NCI-H1930 (cell line): ENCODE measurements at places on chromosomes 2 and 18.
A peak's percentile ranks its signal among the peaks of the same experiment; 100 is the strongest.

DNA sequence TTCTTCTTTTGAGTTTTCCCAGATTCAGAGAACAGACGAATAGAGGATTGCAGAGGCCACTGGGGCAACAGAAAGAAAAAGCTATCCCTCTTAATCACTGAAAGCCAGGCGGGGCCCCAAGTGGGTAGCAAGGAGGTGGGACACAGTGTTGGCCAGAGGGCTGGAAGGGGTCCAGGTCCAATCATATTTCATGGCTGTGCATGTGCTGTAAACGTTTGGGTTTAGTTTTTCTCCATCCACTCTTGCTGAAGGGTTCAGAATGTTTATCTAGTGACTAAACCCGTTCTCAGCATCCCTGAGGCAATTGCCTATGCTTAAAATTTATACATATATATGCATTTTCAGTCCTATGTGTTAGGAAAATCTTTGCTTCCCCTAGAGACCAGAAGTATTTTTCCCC, 99.4 kb upstream of the EPHA4 start:
- no peak for DNase-seq

DNA sequence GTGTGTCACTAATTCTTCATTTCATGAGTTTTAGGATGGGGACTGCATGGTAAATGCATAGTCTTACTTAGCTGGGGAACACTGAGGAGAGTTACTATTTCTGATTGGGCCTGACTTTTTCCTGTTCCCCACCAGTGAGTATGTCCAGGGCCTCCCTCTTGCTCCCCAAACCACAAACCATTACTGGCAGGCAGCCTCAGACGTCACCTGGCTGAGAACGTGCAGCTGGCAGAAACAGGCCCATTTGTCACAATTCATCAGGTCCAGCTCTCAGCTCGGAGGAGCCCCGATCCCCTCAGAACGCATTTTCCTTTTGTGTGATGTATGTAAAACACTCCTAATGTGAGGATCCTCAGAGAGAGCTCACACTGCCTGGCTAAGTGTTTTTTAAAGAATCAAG, 71.7 kb upstream of the SIX3 start:
- no peak for DNase-seq

- no peak for DNase-seq
Measured at GRCh38 chr2:217539126-217539525, 463.7 kb downstream of the TNS1 start.

DNA sequence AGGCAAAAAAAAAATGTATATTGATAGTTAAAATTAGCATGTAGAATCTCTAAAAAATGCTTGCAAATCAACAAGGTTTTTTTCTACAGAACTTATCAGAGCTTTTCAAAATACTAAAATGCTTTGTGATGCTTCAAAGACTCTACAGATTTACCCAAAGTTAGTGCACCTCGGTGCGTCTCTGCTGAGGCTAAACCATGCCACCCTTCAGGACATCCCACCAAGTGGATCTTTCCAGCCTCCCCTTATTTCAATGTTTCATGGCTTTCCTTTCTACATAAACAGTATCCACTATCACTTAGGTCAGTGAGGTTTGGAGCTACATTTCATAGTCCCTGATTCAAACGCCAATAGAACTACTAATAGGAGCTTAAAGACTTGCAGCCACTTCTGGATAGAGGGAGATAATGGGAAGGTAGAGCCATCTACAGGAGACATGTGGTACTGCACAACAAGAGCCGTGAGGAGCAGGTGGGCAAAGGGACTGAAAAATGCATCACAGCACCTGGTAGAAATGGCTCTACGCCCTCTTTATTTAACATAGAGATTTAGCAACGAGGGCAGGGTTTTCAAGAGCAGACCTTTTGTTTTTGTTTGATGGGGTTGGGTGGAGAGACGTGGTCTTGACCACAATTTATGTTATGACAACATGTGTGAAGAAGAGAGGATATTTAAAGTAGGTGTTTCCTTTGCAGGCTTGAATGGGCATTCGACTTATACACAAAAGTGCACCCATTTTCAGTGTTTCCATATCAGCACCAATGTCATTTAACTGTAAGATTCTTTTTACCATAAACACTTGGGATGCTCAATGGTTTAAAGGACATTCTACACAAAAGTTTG, 56.1 kb upstream of the SLC35G4 start:
- peak; percentile 12 for DNase-seq

DNA sequence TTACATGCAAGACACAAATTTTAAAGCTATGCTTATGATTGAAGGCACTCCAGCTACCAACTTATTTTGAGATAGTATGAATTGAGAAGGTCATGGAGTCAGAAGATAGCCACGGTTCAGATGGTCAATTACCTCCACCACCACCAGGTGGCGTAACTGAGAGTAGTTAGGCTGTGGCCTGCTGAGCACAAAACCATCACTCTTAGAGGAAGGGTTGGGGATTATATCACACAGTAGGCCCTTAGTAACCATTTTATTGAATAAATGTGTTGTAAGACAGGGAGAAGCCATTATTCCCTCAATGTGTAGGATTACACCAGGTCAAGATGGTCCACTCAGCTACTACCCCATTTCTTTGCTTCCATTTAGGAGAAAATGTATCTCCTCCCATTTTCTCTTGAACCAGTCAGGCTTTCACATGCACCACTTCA, 18.8 kb downstream of the KLHL41 start:
- peak; percentile 20 for DNase-seq

DNA sequence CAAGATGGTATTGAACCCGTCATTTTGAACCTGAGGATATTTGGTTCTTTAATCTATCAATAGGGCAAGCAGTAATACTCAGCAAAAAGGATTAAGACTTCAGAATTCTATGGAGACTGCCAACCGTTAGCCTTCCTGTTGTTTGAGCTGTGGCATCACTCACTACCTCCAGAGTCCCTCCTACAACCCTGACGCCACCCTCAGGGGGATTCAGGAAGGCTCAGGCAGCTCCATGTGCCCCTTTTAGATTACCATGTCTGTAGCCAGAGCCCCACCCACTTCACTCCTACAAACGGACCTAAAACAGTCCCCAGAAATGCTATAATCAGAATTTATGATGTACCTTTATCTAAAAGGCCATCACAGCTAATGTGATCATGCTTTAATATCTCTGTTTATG, 172.9 kb downstream of the EPHA4 start:
- no peak for DNase-seq

DNA sequence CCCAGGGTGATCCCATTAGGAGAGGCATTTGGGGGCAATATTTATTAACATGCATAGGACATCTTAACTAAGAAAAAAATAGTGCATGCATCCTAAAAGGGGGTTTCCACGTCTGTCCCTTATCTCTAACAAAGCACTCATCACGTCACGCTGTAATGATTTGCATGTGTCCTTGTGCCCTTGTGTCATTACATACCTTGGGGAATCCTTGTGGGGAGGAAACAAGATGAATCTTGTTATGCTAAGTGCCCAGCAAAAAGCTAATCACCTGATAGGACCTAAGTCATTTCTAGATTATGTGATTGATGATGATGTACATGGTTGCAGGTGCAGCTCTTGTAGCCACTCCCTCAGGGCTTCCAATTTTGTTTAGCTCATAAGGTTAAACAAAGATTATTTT, 250.9 kb downstream of the FBXO15 start:
- DNase-seq, result no peak

GRCh38 chr2:150234787-150235446, 252.6 kb downstream of the RND3 start:
- no peak for DNase-seq

DNA sequence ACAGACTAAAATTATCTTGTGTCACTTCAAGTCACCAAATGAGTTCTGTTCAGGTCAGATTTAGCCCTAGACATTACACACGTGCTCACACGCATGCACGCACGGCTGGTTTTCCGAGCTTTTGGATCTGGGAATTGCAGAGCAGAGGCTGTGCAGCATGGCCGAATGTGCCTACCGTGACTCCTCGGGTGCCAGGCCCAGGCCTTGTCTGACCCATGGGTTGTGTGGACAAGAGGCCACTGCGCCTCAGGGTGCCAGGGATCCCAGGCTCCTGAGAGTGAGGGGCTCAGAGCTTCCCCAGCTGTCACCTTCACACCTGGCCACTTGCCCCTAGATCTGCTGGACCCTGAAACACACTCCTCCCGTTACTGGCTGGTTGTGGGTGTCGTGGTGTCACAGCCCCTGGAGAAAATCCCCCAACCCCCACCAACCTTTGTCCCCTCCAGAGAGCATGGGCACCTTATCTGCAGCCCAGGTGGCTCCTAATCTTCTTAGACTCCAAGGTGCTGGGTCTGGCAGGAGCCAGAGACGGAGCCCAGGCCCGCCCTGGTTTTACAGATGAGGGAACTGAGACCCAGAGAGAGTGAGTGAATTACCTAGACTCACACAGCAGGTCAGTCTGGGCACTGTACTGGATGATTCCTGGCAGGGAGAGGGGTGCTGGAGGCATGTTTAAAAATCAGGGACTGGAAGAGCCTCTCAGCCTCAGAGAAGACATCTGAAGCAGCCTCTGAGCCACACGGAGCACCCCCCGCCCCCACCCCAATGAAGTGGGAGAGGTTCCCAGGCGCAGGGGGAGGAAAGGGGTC, 56.8 kb downstream of the ATOH8 start:
- DNase-seq, result no peak

DNA sequence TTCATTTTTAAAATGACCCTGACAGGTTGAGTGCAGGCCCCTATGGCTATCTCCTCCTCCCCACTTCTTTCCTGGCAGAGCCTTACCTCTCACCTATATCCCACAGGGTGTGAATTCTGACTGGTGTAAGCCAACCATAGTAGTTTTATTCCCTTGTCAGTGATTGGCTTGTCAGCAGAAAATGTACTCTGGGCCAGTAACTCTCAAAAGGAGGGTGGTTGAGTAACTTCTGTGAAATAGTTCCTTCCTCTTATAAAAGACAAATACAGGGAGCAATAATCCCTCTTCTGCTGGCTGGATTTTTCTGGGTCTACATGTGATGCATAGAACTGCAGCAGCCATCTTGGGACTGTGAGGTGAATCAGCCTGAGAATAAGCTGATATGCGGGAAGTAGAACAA, 83.4 kb downstream of the RAPH1 start:
- no peak for DNase-seq

- no peak for DNase-seq
Measured at GRCh38 chr2:111534910-111535352, 349.1 kb downstream of the ANAPC1 start.

- DNase-seq, result no peak
Measured at GRCh38 chr2:199704358-199705238, 146.4 kb downstream of the FTCDNL1 start.

DNA sequence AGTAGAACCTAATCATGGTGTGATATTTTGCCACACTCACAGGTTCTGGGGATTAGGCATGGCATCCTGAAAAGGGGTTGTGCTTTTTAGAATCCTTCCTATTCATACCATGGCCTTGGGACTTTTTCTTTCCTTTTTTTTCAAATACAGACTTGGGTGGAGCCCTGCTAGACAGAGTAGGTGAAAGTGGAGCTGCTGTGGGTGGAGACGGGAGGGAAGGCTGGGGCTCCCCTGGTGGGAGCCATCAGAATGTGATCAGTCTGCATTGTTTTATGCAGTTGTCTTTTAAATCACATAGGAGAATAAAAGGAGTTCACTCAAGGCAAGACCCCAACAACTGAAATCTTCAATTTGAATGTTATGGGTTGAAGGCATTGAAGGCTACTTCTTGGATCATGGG, 130.2 kb downstream of the VAPA start:
- DNase-seq, result no peak

DNA sequence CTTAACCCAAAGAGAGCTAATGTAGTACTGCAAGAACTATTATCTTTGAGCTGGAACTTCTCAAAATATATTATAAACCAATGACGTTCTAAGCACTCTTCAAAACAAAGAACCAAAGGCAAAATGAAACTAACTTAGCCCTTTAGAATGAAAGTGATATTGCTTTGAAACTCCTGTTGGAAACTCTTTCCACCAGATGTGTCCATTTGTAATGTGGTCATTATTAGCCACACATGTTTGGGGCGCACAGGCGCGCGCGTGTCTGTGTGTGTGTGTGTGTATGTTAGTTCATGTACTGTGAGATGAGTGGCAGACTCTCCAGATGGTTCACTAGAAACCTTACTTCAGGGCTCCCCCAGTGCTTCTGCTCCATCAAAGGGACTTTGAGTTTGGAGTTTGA, 323.4 kb downstream of the BCL11A start:
- DNase-seq, result no peak

DNA sequence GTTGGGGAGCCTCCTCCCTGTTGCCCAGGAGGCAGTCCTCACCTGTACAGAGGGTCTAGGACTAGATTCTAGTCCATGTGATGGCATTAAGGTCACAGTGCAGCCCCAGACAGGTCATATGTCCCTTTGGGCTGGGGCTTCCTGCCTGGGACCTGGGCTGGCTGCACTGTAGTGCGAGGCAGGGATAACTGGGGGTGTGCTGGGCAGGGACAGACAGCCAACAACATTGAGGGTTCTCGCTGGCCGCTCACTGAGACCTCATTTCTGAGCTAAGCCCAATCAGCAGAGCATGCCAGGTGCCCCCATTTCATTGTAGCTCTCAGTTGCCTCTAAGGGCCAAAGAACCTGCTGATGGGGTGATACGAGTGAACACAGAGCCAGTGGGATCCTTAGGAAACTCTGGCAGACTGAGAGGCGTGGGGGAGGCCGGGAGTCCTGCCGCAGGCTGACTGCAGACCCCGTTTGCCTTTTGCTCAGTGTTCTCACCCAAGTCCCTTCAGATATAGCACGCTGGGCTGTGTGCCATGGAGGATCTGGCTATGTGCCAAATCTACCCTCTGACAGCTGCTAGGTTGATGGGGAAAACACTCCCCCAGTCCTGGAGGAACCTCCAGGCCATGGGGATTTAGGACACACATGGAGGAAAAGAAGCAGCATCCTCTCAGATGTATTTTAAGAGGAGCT, 51.9 kb downstream of the DYSF start:
- no peak for DNase-seq

GRCh38 chr2:46561731-46562450, 82.5 kb downstream of the TMEM247 start:
- DNase-seq, result no peak

GRCh38 chr18:52764316-52764715, 424.3 kb downstream of the DCC start:
- peak; percentile 9 for DNase-seq

GRCh38 chr2:239822146-239822831, 202.9 kb downstream of the NDUFA10 start:
- no peak for DNase-seq
